Activated CD4-positive, alpha-beta T cell treated with anti-CD3 and anti-CD28 coated beads for 1 hour (primary cell): ENCODE measurements at places on chromosomes 6 and 20.
A peak's percentile ranks its signal among the peaks of the same experiment; 100 is the strongest.

GRCh38 chr6:121435444-121436069 lies at the start of gene GJA1:
Gene GJA1, plus strand, starts transcription at chr6:121435646. Its CDS starts 11,202 bp downstream, at chr6:121446848.
- DNase-seq: no peak

- DNase-seq: no peak
These were observed 57.6 kb downstream of the MEP1A start for GRCh38 chr6:46850792-46851191.

DNA sequence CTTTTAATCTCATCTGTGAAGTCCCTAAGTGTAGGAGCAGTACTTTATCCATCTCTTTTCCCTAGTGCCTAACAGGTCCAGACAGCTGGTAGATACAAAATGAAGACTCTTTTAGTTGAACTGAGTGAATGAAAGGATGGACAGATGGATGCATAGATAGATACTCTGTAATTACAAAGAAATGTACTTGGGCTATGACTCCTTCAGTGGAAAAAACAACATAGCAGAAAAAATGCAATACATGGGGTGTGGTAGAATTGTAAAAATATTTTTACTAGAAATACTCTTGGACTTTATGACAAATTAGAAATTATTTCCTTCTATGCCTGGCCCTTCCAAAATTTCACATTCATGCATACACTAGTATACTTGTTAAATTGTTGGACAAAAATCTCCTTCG lies 29.3 kb downstream of the KCNQ5 start:
- no peak for DNase-seq

DNA sequence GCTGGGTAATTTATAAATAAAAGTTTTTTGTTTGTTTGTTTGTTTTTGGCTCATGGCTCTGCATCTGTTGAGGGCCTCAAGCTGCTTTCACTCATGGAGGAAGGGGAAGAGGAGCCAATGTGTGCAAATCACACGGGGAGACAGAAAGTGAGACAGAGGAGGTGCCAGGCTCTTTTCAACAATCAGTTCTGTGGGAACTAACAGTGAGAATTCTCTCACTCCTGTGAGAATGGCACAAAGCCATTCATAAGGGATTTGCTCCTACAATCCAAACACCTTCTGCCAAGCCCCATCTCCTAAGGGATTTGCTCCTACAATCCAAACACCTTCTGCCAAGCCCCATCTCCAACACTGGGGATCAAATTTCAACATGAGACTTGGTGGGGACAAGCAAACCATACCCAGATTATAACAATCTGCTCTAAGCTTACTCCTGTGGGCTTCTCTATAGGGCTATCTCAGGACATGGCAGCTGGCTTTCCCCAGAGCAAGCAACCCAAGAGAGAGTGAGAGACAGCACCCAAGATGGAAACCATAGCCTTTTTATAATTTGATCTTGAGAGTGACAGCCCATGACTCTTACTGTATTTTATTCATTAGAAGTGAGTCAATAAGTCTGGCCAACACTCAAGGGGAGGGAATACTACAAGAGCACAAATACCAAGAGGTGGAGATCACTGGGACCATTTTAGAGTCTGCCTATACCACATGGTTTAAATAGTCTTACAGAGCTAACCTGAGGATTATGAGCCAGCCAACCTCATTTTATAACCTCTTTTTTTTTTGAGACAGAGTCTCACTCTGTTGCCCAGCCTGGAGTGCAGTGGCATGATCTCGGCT lies 22.8 kb upstream of the LRRC1 start:
- no peak for DNase-seq

DNA sequence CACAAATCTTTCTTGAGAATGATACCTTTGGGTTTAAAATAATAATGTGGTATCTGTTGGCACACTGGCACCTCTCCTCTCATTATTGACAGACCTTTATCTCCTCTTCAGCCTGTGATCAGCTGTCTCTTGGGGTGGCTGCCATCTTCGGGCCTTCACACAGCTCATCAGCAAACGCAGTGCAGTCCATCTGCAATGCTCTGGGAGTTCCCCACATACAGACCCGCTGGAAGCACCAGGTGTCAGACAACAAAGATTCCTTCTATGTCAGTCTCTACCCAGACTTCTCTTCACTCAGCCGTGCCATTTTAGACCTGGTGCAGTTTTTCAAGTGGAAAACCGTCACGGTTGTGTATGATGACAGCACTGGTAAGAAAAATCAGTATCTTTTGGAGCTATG lies 232.8 kb downstream of the GRIK2 start:
- no peak for DNase-seq

DNA sequence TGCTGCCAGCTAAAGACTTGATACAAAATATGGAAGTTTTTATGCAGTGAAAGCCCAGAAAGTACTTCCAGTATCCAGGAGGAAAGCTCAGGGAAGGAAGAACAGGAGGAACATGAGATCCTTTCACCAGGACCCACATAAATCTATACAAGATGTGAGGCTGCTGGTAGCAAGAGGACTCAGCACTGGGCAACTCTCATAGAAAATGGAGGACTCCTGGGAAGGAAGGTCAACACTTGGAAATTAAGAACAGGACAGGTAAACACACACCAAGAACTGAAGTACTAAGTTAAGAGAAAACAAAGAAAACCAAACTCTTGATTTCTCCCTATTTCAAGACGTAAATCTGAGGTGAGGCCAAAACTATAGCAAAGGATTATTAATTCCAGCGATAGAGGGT lies 220.5 kb upstream of the HSF2 start:
- DNase-seq: no peak

DNA sequence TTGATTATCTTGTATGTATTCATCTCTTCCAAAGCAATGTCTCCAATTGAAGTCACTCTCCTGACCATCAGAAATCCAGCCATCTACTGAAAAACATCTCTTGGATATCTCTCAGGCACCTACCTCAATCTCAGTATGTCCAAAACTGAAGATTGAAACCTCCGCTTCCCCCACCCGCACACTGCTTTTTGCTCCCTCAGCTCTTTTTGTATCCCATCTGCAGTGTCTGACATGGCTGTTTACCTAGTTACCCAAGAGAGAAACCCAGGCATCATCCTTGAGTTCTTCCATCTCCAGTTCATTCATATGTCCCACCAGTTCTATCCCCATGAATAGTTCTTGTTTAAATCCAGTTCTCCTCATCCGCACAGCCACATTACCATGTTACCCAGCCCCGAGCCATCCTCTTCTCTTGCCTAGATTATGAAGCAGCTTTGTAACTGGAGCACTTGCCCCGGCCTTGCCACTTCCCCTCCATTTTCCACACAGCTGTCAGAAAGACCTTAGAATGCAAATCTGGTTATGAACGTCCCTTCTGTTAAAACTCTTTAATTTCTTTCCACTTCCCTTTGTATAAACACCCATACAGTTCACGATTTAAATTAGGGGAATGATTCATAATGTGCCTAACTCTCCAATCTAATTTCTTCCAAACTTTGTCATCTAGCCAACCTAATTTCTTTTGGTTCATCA lies 40.5 kb upstream of the GCLC start:
- no peak for DNase-seq

DNA sequence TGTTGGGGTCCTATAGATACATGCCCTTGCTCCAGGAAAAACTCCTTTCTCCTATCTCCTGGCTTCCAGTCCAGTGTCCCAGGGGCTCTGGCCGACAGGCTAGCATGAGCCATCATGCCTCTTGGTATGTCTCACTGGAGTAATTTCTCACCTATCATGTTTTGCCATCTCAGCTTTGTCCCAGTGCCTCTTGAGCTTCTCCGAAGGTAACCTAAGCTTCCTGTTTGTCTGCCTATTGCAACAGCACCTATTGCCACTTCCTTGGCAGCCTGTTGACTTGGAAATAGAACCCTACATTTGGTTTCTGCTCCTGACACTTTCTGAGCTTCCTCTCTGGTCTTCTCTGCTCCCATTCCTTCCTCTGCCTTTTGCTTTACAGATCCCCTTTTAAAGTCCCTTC lies 197.7 kb downstream of the KCNQ5 start:
- no peak for DNase-seq

- DNase-seq: no peak
These were observed 163.8 kb downstream of the MMUT start for GRCh38 chr6:49299279-49299678.

GRCh38 chr20:34872622-34873224 lies at the start of gene GGT7:
Gene GGT7, minus strand, starts transcription at chr20:34872856. Its CDS starts 41 bp downstream, at chr20:34872815.
- peak; percentile 78 for DNase-seq

DNA sequence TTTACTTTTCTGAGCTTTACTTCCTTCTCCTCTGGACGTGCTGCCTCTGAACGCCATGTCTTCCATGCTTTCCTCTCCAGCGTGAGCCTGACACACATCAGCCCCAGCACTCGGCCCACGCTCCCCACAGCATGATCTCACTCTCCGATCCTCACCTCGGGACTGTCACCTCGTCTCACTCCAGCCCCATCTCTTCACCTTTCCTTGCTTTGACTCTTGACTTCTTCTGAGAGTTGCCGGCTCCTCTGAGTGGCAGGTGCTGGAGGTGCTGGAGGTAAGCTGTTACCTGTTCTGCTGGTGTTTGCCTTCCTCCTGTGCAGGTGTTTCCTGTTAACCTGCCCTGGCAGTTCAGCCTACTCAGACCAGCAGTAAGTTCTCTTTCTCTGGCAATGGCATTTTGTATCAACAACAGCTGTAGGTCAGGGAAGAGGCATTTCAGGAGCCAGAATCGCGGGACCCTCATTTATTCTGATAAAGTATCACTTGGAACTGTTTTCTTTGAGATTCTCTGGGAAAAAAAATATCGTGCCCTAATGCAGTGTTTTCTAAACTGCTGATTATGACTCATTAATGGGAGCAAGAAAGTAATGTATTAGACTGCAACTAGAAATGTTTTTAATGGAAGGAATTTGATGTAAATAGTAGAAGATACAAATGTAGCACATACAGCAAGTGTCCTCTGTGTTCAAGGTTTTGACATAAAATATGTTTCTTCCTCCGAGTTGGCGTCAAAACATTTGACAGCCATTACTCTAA lies 106.5 kb downstream of the ARID1B start:
- DNase-seq: no peak

GRCh38 chr6:95804847-95805541 lies 210.8 kb upstream of the FUT9 start:
- DNase-seq: no peak

- DNase-seq: no peak
These were observed 113.7 kb downstream of the TRIM27 start for GRCh38 chr6:28809947-28810658.

GRCh38 chr20:62808211-62808865 lies 3.7 kb downstream of the OGFR start:
- DNase-seq: peak; percentile 62

- no peak for DNase-seq
These were observed 87.8 kb downstream of the TBXT start for GRCh38 chr6:166079841-166080240.

- DNase-seq: no peak
These were observed 213.6 kb upstream of the PREP start for GRCh38 chr6:105616521-105616920.

DNA sequence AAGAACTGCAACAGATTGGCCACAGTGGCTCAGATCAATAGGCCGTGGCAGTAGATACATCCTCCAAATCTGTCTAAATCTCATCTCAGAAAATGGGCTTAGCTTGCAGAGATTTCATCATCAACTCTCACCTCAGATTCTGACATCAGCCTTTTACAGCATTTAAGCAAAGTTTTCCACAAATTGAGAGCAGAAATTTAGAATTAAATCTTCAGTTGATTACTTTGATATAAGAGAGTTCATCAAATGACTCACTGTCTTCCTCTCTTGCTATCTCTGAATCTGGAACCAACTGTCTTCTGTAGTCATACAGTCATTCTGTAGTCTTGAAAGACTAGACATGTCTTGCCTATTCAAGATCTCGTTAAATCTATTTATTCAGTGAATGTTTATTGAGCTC lies 45.2 kb upstream of the CTAGE9 start:
- no peak for DNase-seq

DNA sequence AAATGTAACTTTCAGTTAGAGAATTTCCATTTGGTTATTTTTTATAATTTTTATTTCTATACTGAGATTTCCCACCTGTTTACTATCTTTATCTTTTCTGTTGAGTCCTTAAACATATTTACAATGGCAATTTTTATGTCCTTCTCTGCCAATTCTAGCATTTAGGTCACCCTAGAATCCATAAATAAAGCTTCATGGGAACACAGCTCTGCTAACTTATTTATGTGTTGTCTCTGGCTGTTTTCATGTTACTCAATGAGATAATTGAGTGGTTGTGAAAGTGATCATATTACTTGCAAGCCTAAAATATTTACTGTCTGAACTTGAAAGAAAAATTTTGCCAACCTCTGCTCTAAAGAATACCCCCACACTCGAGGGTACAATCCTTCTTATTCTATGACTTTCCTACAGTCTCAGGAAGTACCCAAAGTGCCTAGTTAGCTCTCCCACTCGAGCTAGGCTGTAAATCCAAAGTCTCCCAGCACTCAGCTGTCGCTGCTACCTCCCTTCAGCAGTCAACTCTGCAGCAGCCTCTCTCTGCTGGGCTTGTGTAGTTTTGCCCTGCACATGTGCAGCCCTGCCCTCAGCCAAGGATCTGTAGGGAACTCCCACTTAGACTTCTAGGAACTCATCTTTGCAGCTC lies 53.5 kb upstream of the GCLC start:
- DNase-seq: no peak

GRCh38 chr6:25312703-25313102 lies 33.5 kb downstream of the CARMIL1 start:
- no peak for DNase-seq

GRCh38 chr20:43996240-43996930 lies 81.7 kb downstream of the TOX2 start:
- no peak for DNase-seq

GRCh38 chr20:51393571-51393970 lies 148.9 kb downstream of the NFATC2 start:
- DNase-seq: no peak

DNA sequence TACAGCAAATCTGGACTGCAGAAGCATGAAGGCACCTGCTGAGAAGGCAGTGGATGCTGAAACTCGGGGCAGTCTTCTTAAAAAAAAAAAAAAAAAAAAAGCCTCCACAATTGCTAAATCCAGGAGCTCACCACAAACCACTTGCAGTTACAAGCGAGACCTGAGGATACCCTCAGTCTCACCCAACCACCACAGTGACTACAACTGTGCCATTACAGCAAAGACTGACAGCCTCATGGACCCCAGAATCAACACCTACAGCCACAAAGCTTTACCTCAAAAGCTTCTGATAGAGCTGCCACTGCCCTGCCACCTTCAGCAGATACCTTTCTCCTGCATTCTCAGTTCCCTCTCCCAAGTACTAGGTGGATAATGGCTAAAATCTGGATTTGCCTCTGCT lies 9.0 kb downstream of the COL21A1 start:
- no peak for DNase-seq

DNA sequence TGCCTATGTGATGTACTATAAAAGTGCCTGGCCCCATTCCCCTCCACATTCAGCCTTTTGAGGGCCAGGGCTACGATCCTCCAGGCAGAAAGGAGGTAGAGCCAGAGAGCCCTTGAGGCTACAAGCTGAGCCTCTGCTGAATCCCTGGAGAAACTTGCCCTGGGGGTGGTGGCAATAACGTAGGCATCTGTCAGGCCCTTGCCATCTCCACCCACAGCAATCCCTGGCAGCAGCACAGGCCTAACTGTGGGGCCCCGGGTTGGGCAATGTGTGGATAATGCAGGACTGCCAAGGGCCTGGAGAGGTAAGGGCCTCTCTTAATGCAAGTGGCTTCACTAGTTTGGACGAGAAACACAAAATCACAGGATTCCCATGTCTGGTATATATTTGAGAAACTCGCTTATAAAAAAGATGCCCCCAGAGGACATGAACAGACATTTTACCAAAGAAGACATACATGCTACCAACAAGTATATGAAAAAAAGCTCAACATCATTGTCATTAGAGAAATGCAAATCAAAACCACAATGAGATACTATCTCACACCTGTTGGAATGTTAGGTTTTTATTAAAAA lies 99.0 kb downstream of the QRSL1 start:
- DNase-seq: no peak
